ENCODE measurements at places on chromosomes 3 and 15.
A peak's percentile ranks its signal among the peaks of the same experiment; 100 is the strongest.

GRCh38 chr15:32824777-32825176, 107.0 kb downstream of the GREM1 start:
- peak; percentile 96 for DNase-seq

- no peak for DNase-seq
These were observed 673 bp upstream of the HCLS1 start for GRCh38 chr3:121661376-121661775.

DNA sequence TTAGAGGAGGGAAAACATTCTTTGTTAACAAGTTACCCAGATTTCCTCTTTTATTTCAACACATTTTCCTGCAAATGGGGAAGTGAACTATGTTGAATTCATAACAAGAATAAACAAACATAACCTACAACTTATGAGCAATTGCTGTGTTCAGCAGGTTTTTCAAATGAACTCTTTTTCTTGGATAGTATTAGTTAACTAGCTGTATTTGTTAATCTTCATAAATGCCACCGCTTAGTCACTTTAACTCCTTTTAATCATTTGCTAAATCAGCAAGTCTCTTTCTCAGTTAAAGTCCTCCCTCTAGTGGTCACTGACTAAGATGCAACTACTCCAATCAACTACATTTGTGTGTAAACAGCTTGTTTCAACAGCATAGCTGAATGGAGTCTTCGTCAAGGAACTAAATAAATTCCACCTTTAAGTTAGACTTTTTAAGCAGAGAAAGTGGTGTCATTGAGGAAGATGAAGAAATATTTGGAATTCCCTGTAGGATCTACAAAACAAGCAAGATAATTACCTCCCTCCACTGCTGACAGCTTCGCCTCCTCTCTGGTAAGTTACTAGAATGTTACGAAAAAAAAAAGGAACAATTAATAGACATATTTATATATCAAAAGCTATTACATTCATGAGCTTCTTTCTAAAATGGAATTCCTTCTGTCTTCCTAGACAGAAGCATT, 1122.0 kb downstream of the ROBO1 start:
- peak; percentile 62 for DNase-seq

DNA sequence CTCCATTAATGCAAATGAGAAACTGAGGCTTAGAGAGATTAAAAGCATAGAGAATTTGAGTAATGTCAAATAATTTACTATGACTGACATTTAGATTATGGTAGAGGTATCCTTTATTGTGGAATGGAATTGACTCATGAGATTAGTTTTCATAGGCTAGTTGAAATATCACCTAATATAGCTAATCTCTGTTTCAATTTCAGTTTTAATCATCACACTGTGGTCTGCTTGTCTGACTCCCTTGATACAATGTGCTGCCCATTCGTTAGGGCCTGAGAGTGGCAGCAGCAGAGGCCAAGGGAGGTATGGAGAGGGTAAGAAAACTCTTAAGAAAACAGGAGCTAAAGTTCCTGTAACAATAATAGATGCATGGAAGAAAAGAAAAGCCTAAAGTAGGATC, 13.2 kb upstream of the ZBTB20 start:
- no peak for DNase-seq

DNA sequence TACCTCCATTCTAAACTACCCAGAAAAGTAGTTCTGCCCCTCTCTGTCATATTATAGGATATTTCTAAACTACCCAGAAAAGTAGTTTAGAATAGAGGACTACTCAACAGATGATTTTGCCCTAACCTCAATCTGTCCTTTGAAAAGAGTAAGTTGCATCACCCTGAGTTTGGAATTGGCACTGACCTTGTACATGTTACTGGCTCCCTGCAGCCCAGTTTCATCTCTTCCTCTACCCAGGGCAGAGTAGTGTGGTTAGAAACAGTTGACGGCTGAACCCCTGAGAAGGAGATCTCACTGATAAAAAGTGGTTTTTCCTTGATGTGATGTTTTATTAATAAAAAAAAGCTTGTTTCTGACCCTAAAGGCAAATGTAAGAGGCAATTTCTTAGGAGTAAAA, 340.5 kb upstream of the NECTIN3 start:
- no peak for DNase-seq

DNA sequence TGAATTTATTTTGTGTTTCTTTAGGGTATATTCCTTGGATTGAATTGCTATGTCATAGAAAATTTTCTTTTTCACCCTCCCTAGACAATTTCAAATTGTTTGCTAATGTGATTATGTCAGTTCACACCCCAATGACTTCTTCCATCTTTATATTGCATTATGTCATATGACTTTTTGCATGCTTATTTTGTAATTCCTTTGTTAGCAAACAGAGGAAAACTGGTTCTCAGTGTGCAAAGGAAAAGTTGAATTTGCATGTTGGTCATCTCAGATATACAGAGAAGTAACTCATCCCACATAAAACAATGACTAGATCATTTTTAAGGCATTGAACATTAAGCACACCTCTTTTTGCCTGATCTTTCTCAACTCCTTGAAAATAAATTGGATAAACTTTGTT, 3.3 kb upstream of the RNF13 start:
- no peak for DNase-seq

DNA sequence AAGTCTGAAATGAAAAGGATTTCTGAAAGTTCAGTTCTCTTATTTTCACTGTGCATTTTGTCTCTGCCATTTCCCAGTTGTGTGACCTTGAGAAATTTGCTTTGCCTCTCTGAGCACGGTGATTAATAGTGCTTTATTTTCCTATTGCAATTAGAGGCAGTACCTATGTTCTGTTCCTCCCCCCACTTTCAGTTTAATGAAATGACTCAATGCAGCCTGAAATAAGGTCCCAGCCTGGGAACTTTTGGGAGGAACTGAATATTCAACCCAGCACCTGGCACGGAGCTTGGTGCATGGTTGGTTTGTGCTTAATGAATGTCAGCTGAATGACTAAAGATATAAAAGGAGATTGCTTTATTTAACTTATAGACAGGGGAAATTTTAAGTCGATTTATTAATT, 352.6 kb downstream of the PDCD6IP start:
- no peak for DNase-seq

GRCh38 chr3:172456404-172456803, 8.1 kb upstream of the GHSR start:
- DNase-seq: no peak

GRCh38 chr3:72627271-72627670, 221.0 kb downstream of the SHQ1 start:
- DNase-seq: no peak

DNA sequence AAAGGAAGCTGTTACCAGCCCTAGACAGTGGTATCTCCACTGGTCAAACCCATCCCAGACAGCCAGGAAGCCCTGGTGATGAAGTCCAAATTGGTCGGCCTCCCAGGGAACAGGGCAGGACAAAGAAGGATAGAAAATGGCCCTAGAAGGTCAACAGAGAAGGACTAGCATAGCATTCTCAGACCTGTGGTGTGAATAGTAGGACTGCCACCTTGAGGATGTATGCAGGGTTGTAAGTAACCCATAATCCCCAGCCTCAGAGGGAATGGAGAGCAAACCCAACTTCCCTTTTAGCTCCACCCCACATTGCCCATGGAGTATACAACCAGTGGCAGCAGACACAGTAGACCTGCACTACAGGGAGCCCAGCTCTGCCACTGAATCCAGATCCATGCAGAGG, 68.6 kb upstream of the EIF1B start:
- no peak for DNase-seq

GRCh38 chr3:4139462-4140140, 163.6 kb upstream of the SETMAR start:
- DNase-seq: no peak

DNA sequence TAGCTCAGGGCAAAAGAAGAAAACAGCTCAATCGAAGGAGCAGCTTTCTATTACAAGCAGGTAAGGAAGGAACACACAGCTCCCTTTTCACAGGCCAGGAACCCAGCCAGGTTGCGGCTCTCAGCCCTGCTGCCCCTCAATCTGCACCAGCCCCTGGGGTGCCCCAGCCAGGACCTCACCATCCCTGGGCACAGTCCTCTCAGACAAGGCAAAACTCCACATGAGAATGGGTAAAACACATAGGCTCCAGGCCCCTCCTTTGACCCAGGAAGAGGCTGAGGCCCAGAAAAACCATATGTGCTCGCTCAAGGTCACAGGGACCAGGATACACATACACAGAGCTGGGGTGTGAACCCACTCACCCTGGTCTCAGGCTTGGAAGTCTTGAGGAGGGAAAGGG, 178.7 kb upstream of the TLE3 start:
- DNase-seq: no peak

- DNase-seq: peak; percentile 91
These were observed 77.5 kb upstream of the FBN1 start for GRCh38 chr15:48722764-48723661.

DNA sequence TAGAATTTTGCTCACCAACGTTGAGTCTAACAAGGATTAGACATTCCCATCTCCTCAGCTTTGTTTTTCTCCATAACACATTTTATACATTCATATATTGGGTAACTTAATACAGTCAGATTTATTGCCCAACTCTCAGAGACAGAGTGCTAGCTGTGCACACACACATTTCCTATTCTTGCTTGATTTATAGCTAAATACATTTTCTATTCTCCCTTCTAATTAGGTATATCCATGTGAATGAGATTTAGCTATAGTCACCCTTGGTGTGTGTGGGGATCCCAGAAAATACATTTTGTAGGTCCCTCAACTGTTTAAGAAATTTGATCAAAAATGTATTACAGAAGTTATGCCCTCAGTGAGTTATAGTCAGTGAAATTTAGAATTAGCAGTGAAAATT, 715.4 kb downstream of the NSUN3 start:
- no peak for DNase-seq

DNA sequence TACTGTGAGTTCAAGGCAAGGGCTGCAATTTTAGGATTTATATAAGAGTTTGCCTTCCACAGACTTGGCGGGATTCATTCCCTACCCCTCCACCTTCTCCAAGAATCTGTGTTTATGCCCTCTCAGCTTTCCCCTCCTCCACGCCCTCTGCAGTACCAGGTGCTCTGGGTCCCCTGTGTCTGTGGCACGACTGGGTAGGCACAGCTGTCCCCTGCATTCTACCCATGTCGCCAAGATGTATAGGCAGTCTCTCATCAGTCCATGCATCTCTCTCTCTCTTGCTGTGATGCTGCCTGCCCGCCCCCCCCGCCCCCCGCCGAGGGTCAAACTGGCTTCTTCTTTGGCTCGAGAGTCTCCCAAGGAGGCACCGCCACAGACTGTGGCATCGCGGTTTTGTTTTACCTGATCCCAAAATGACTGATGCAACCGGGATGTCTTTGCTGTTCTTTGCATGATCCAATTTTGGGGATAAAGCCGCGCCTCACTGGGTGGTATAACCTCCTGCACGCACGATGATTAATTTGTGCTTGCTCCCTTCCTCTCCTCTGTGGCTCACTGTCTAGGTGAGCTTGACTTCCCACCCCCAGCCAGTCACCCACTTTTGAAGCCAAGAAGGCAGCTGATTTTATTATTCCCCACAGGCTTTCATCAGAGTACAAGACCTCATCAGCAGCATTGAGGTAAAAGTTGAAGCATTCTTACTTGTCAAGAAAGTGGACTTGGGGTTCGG, 43.7 kb downstream of the EFCAB12 start:
- no peak for DNase-seq

- peak; percentile 86 for DNase-seq
These were observed 48.6 kb downstream of the FOXL2 start for GRCh38 chr3:138898301-138898700.

DNA sequence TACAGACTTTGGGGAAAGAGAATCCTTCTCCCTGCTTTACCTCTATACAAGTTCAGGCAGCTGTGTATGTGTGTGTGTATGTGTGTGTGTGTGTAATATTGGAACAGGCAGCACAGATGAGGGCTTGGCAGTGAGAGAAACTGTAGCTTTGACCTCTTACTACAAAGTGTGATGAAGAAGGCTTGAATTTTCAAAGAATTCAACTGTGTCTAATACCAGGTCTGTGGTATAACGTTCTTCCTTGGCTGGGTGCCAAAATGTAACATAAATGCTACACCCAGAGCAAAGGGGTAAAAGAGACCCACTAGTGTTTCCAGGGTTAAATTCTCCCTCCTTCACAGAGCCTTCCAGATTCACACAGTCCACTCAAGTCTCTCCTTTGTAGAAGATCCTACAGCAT, 51.1 kb downstream of the CHST2 start:
- DNase-seq: peak; percentile 55

GRCh38 chr15:79970624-79971434, at the start of gene BCL2A1:
TSS of gene BCL2A1 (minus strand) at chr15:79971196. CDS start at chr15:79971119, 77 bp downstream.
- peak; percentile 93 for DNase-seq

- DNase-seq: peak; percentile 86
These were observed 534 bp downstream of the FRMD5 start for GRCh38 chr15:44194323-44195150.

- no peak for DNase-seq
These were observed 909.1 kb upstream of the ROBO1 start for GRCh38 chr3:80676866-80677265.

DNA sequence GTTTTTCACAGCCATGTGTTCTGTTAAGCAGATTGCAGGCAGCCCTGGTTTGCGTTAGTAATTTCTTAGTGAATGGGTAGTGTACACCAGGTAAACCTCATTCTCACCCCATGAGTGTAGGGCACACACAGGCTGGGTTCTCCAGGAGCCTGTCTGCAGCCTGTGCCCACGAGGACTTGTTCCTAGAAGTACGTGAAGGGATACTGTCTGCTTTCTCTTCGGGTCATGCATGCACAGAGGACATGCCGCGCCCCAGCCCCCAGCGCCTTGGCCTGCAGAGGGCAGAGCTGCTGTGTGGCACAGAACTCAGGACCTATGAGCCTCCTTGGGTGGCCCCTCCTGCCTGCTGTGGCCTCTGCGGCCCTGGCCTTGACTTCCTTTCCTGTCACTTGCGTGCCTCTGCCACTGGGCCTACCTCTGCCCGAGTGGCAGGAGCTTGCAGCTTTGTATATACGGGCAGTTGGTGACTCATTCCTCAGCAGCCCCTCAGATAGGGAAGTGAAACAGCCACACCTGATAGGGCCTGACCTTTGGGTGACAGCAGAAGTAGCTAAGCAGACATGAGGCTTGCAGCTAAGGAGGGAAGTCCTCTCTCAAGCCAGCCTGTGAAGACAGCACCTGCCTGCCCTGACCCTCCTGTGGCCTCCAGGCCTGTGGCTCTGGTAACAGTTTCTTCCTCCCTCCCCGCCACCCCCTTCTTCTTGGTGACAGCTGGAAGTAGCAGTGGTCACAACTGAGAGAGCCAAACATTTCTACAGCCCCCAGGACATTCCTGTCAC, 19.5 kb downstream of the PPCDC start:
- DNase-seq: peak; percentile 34

DNA sequence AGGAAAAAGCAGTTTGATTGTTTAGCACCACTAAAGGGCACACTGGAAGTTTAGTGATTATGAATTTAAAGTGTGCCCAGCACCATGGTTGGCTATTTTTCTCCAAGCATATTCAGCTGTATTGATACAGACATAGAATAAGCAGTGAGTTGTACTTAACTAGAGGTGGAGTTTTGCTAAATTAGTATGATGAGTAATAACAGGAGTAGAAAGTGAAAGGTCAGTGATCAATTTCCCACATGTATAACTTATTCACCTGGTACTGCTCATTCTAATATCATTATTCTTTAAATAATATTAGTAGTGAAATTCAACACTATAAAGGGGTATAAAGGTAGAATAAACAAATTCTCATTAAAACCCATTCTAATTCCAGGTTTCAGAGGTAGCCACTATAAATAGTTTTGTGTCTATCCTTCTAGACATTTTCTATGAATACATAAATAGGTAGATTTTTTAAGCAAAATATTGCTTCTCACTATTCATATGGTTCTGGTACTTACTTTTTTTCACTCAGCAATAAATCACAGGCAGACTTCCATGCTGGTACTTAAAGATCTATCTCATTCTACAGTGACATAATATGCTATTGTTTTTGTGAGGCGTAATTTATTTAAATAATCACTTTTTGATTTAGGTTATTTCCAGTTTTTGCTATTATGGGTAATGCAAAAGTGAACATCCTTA, 732.9 kb downstream of the VGLL3 start:
- no peak for DNase-seq

- DNase-seq: no peak
These were observed 1.1 kb upstream of the PARP15 start for GRCh38 chr3:122576174-122576940.
